HT1080 (cell line): ENCODE measurements at places on chromosomes 7 and 10. TPM values are rescaled to one million over a fixed set of nuclear protein-coding genes. Genes with fewer than 3 reads are reported as not detected.

GRCh38 chr7:132114411-132114810, 461.9 kb downstream of the PLXNA4 start:
- DNase-seq: no peak

DNA sequence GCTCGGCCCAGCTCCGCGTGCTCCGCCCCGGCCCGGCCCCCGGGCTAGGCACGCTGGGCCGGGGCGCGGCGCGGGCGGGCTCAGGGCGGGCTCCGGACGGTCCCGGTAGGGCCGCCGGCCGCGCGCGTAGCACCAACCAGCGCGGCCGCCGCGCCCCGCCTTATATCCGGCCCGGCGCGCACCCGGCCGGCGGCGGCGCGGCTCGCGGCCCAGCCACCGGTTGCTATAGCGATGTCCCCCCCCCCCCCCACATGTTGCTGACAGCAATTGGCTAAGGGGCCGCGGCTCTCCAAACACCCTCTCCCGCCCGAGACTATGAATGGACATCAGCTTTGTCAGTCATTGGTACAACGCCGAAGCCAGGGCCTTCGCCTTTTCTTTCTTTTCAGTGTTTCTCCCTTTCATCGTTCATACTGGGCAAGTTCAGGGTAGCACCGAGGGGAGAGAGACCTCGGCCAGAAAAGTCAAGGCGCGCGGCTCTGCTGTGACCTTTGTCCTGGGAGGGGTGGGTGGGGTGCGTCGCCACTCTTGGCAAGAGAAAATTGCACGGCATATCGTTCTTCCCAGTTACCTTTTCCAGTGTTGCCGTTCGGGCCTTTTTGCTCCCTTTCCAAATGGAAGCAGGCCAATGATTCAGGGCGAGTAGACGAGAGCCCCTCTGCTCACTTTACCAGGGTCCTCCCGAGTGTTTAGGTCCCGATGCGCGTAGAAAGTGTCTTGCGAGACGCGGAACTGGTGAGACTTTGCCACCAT, 354.2 kb downstream of the DNAJB6 start:
- DNase-seq: no peak

GRCh38 chr10:69749178-69750010, 52.3 kb upstream of the COL13A1 start:
- DNase-seq: peak; percentile 48

- no peak for DNase-seq
Observed at GRCh38 chr10:53469383-53469782, 696.8 kb upstream of the MBL2 start.

GRCh38 chr10:184911-185310, 49.7 kb downstream of the ZMYND11 start:
- peak; percentile 16 for DNase-seq

DNA sequence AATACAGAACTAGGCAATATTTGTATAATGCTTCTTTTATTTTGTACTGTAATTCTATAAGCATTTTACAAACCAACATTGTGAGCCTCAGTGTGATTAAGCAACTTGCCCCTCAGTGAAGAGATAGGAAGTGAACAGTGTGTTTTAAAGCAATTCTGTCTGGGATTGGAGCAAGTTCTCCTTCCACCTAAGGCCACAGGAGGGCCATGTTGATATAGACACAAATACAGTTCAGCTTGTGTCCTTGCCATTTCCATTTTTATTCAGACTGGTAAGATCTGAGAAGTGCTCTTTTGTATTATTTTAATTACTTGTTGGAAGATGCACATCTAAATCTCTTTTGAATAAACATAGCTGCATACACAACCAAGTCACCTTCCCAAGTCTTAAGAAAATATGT, 416.3 kb upstream of the COBL start:
- DNase-seq: no peak

GRCh38 chr10:67175354-67175753, 249.5 kb downstream of the LRRTM3 start:
- DNase-seq: no peak

- DNase-seq: no peak
Observed at GRCh38 chr7:42932811-42933591, 825 bp downstream of the MRPL32 start.

DNA sequence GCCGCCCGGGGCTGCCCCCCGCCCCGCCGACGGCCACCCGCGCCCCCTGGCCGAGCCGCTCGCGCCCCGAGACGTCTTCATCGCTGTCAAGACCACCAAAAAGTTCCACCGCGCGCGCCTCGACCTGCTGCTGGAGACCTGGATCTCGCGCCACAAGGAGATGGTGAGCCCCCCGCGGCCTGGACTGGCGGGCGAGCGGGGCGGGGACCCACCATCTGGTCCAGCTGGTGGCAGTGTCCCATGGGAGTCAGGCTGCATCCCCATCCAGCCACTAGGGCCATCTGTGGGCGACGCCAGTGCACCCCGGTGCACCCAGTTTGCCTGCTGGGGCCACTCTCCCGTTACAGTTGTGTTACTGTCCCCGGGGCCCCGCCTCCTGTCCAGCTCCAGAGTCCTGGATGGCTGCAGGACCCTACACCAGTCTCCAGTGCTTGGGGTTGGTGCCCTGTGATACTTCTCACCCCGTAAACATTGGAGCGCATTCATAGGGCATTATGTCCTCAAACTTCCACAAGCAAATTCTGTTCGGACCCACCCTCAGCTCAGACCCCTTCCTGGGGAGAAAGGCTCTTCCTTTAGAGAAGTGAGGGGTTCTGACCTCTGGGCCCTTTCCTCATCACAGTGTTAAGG, 672 bp downstream of the LFNG start:
- DNase-seq: no peak

GRCh38 chr7:150341263-150342120, at the start of gene RARRES2:
Gene RARRES2 (minus strand): TSS chr7:150341629. CDS start chr7:150340609, 1,020 bp downstream.
- DNase-seq: no peak

The CALHM1 gene
- total RNA-seq: not detected in 2 replicates

The ERVW-1 gene
- not detected in 2 replicates for total RNA-seq

The RHEB gene
- total RNA-seq: 108 and 120 TPM in 2 replicates

The PTPN12 gene
- total RNA-seq: 25.8 and 38.4 TPM in 2 replicates

The ACTL6B gene
- not detected in 2 replicates for total RNA-seq

The TMEM176B gene
- 0.07 TPM in 1 of 2 replicates, not detected in the other for total RNA-seq

The TMEM213 gene
- not detected in 2 replicates for total RNA-seq

The USP6NL gene
- total RNA-seq: 15.0 and 20.8 TPM in 2 replicates
